ENCODE measurements at places on chromosomes 7 and 10.

GRCh38 chr10:16968416-16969041 is 151.3 kb upstream of the RSU1 start:
- DNase-seq = no peak

- no peak for DNase-seq
These were observed 38.6 kb upstream of the NPY start for GRCh38 chr7:24245362-24245761.

DNA sequence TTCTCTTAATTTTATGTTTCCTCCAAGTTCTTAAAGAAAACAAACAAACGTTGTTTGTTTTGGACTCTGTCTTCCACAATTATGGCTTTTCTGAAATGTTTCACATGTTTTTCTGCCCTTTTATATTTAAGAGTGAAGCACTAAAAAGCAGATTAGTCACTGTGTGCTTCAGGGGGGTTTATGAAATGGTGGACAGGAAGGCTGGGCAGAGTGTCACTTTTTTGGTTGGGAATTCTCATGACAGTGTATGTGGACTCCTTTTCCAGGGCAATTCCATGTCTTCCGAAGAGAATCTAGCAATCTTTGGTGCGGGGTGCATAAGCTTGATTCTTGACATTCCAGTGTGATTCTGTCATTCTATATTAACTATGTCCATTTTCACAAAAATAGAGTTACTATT is 669.4 kb downstream of the PARD3 start:
- no peak for DNase-seq

DNA sequence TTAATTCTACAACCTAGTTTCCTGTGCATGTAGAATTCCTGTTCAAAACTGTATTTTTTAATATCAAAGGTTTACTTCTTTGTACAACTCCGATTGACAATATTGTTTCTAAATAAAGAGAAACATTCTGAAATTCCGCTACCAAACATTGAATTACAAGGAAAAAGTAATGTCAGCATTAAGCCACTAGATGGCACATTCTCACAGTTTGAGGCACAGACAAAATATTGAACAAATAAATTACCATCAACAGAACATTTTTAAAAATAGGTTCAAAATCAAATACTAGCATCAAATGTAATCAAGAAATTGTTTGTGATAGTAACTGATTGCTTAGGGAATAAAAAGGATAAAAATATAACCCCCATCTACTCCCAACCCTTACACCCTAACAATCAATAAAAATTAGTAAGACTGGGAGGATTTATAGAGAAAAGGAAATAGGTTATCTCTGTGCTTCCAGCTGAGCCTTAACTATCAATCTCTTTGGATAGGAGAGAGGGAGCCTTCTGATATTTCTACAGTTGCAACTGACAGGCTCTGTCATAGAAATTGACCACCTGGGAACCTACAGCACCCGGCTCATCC is 86.6 kb upstream of the C7orf33 start:
- no peak for DNase-seq

DNA sequence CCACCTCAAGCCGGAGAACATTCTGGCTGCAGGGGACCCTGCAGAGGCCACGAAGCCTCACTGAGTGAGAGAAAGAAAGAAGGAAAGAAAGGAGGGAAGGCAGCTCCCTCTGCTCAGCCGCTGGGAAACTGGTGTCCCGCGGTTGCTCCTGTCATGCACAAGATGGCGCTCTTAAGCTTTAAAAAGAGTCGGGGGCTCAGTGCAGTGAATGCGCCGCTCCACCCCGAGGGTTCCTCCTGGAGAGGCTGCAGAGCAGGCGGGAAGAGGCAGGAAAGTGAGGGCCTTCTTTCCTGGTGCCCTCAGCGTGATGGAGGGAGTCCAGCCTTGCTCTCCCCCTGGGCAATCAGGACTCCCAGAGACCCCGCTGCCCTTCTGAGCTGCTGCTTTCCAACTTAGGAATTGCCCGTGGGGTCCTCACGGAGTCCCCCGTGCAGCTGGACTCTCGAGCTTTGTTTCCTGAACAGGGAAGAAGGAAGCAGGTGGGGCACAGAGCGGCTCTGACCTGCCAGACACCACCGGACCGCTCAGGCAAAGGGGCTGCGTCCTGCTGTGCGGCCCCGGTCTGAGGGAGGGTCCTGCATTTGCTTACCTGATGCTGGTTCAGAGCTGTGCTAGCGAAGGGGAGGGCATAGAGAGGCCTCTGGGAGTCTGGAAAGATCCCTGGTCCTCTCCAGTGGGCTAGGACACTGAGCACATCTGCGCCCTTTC is 141.9 kb upstream of the MKI67 start:
- DNase-seq = no peak

DNA sequence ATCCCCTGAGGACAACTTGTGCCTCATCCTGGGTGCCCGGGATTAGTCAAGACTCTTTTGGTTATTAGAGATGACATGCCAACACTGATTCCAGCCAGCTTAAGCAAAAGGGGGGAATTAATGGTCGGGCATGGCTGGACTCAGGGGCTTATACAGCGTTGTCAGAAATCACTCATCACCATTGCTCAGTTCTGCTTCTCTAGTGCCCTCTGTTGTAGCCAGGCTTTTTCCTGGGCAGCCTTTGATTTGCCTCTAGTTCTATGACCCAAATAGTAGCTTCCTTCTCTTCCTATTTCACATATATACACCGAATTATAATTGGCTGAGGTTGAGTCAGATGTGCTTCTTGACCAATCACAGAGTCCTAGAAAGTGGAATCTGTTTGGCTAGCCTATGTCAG is 192.0 kb upstream of the HABP2 start:
- no peak for DNase-seq

GRCh38 chr7:106979551-106980357 is 64.8 kb upstream of the PRKAR2B start:
- DNase-seq = no peak

- DNase-seq = no peak
These were observed 90.2 kb upstream of the RPA3 start for GRCh38 chr7:7808626-7809025.
